ENCODE measurements at places on chromosomes 1 and 21.

- DNase-seq, result no peak
Measured at GRCh38 chr1:212256369-212256768, 28.8 kb upstream of the PPP2R5A start.

GRCh38 chr1:242435200-242435599 is 89.3 kb downstream of the PLD5 start:
- DNase-seq, result no peak

GRCh38 chr1:239293350-239294110 is 92.8 kb upstream of the CHRM3 start:
- no peak for DNase-seq

DNA sequence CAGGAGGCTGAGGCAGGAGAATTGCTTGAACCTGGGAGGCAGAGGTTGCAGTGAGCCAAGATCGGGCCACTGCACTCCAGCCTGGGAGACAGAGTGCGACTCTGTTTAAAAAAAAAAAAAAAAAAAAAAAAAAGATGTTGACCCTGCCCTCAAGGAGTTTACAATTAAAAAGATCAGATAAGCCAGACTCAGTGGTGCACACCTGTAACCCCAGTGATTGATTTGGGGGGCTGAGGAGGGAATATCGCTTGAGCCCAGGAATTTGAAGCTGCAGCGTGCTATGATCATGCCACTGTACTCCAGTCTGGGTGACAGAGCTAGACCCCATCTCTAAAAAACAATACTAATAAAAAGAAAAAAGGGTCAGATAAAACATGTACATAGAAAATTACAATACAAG is 1.6 kb upstream of the SESN2 start:
- DNase-seq, result no peak

DNA sequence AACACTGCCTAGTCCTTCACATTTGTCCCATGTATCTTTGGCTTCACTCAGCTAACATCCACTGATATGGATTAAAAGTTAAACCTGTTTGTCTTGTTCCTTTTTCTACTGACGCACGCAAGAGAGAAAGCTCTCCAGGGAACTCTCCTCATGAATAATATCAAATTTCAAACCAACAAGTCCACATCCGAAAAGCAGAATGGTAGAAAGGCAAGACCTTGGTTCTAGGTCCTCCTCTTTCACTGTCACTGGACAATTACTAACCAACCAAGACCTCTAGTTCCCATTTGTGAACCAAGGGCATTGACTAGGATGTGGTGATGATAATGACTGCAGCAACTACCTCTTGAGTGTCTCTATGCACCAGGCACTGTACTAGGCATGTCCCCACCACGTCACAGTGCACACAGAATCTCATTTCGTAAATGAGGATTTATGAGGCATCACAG is 8.4 kb downstream of the PLPP3 start:
- no peak for DNase-seq

- DNase-seq, result no peak
Measured at GRCh38 chr1:208157769-208158168, 86.4 kb downstream of the PLXNA2 start.

DNA sequence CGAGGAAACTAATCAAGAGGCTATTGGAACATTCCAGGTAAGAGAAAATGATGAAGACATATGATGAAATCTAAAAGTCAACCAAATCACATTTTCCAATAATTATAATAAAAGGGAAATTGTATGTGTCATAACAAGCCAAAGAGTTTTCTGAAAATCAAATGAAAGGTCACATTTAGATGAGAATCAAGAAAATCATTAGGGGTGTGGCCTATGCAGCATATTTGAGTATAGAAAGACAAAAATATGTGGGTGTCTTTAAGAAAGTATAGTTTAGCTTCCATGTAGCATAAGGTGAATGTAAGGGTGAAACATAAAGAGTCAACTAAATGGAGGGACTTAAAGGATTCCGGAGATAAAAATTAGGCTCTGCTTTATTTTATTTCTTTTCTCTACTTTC is 9.2 kb upstream of the RNPC3 start:
- no peak for DNase-seq

GRCh38 chr1:39965044-39965443 is 10.1 kb downstream of the MFSD2A start:
- no peak for DNase-seq

DNA sequence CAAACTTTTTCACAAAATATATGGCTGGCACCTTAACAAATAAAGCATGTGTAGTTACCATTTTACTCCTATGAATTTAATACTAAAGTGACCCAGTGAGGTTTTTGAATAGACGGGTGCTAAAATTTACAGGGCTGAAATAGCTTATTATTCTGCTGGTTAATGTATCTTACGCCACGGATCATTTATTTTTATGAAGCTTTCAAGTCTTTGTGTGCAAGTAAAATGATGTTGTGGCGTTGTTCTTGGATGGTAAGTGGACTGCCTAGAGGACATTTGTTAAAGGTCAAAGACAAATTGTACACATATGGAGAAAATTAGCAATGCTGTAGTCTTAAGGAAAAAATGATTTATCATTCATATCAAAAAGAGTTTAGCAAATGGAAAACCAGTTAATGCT is 22.8 kb downstream of the INSL5 start:
- DNase-seq, result no peak

DNA sequence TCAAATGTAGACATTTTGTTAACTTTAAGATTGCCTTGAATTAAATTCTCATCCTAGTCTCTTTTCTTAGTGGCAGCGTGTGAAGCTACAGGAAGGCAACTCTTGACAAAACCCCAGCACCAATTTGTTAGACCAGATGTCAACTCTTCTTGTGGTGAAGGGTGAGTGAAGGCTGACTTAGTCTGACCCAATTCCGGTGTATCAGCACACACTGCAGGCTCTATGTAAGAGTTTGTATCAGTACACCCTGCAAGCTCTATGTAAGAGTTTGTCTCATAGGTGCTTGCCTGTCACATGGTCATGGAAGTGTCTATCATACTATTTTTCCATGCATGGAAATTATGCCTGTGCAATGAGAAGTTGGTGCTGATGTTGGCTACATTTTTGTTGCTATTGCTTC is 16.8 kb downstream of the CR2 start:
- DNase-seq, result no peak

DNA sequence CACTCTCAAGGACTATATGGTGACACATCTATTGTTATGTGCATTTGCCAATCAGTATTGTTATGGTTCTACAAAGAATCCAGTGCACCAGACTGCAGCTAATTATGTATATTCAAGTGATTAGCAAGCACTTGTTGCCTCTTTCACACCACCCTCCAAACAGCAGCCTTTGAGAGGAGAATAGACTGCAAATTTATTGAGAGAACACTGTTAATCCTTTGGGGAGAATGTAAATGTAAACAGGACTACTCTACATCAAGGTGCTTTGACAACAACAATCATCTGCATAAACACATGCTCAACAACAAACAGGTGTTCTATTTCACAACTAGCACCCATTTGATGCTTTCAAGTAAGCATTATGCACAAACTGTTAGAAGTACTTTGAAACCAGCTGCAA is 117.4 kb downstream of the AKT3 start:
- no peak for DNase-seq

- no peak for DNase-seq
Measured at GRCh38 chr21:37917612-37918011, 1.4 kb upstream of the KCNJ6 start.

DNA sequence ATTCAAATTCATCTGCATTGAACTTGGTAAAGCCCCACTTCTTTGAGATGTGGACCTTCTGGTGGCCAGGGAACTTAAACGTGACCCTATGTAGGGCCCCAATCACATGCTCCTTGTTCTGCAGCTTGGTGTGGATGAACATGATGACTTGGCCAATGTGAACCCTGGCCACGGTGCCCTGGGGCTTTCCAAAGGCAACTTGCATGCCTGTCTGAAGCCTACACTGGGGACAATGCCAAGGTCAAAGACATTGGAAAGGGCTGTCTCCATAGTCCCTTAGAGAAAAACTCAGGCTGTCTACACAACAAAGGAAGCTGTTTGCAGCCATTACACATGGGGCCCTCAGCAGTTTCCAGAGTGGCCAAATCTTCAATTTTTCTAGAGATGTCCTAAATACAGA is 8.9 kb upstream of the VPS13D start:
- DNase-seq, result no peak

DNA sequence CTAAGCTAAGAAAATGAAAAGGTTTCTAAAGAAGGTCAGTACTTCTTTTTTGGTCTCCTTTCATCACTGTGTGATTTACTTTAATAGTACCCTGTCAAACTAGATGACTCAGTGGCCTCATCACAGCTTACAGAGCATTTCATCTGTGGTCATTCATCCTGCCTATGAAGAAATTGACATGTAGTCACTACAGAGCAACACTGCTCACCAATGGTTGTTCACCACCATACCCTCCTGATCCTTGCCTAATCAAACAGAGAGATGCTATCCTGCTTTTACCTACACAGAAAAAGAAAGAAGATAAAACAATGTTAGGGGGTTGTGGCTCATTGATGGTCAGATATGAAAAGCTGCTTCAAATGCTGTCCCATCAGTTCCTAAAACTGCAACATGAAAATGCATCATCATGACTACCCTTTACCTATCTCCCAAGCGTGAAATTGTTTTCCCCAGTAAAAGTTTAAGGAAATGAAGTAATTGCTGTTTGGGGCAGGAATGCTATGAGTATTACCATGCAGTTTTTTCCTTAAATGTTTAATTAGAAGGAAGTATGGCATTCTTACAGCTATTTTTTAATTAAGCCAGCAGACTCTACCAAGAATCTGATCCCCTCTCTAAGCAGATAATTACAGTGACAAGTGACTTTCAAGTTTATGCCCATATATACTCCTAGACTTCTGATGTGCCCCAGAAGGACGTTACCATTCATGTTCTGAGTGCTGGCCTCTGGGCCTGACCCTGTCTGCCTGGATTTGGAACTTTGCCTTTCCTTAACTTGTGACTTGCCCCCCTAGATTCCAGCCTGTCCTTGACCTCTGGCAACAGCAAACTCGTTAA is 46.1 kb upstream of the FBXO28 start:
- no peak for DNase-seq

GRCh38 chr21:41064334-41064791 is 103.6 kb upstream of the BACE2 start:
- no peak for DNase-seq

- no peak for DNase-seq
Measured at GRCh38 chr1:17598251-17598650, 58.8 kb downstream of the ARHGEF10L start.

DNA sequence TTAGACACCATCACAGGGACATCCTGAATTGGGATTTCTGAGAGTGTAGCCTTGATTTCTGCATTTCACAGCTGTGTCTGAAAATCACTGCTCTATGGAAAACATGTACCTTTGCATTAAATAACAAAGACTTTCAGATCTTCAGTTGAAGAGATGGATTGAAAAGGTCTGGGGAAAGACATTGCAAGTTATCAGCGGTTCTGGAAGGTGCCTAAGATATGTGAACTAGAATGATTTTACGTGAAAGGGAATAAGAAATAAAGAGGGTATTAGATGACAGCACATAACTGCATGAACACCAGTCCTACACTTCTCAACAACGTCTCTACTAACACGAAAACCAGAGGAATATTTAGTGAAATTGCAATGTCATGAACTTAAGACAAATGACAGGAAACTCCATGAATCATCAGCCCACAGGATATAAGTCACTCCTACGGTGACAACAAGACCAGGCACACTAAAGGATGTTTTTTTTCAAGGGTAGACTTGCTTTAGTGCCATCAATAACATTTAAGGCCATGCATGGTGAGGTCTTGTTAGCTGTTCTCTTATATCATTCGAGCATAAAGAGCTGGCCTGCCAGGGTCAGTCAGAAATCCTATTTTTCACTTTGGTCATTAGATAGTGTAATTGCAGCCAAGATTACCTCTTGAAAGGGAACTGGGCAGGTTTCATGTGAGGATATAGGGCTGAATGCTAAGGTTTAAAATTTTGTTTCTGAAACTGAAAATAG is 283.1 kb downstream of the GRIK1 start:
- DNase-seq, result no peak

DNA sequence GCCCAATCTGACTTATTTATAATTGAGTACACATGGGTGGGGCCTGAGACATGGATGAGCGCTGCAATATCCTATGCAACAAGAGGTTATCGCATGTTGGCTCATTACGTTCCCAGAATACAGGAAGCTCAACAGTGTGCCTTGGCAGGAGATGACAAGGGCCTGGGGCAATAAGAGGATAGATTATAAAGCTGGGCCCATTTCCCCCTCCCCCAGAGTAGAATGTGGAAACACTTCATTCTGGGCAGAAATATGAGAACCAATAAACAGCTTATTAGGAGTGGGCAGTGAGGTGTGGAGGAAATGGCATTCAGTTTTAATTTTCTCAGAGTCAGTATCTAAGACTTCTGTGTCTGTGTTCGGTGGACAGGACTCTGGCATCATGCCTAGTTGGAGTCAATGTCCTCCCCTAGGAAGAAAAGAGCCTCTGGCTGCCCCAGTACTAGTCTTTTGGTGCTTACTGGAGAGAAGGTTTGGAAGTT is 92.8 kb downstream of the PIK3R3 start:
- peak; percentile 43 for DNase-seq

- DNase-seq, result no peak
Measured at GRCh38 chr1:221583465-221583864, 158.4 kb downstream of the DUSP10 start.

DNA sequence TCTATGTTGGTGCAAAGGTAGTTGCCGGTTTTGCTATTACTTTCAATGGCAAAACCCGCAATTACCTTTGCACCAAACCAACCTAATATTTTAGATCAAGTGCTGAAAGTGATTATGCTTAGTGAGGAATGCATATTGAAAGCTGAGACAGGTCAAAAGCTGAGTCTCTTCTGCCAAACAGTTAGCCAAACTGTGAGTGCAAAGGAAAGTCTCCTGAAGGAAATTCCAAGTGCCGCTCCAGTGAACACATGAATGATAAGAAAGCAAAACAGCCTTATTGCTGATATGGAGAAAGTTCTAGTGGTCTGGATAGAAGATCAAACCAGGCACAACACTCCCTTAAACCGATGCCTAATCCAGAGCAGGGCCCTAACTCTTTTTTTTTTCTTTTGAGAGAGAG is 83.1 kb upstream of the ERRFI1 start:
- no peak for DNase-seq

GRCh38 chr1:196152975-196153374 is 455.3 kb downstream of the KCNT2 start:
- DNase-seq, result no peak

- no peak for DNase-seq
Measured at GRCh38 chr1:212205843-212206242, 79.4 kb upstream of the PPP2R5A start.

DNA sequence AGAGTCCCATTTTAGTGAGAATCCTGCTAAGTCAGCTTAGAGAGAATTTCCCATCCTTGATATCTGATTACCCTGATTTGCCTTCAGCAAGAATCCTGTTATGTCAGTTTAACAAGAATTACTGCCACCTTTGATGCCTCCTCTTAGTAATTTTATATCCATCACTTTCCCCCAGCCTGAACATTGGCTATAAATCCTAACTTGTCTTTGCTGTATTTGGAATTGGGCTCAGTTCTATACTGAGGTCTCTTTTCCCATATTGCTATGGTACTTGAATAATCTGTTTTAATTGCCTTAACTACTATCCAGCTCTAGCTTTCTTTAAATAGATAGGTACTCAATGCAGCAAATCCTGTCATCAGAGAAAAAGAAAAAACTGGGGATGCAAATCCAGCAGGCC is 842.0 kb upstream of the ADAMTS5 start:
- DNase-seq, result no peak

GRCh38 chr1:220631238-220631815 is 58.8 kb upstream of the C1orf115 start:
- no peak for DNase-seq

GRCh38 chr21:15197696-15198095 is 132.9 kb upstream of the NRIP1 start:
- DNase-seq, result no peak

Measured in left cardiac atrium (tissue), 4 donors.